AG04449 (cell line): ENCODE measurements at places on chromosomes 5 and 9.

- no peak for DNase-seq
These were observed 167.9 kb upstream of the ACTBL2 start for GRCh38 chr5:57650360-57651069.

DNA sequence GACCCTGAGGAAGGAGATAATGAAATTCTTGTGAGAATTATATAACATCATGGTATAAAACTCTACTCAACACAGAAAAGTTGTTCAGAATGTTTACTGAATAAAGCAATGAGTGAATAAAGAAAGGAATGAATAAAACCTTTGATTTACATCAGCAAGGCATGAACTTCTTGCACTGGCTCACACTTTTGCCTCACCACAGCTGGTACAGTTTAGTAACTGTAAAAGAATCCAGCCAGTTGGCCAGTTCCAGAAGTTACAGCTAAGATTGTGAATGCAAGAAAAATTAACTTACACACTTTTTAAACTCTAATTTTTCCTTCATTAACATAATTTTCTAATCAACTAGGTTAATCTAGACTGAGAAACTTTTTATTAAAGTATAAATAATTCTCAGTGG is 490.9 kb downstream of the NFIB start:
- no peak for DNase-seq

- DNase-seq = no peak
These were observed 4.1 kb downstream of the PTGS1 start for GRCh38 chr9:122374885-122375420.

- DNase-seq = peak; percentile 87
These were observed 200.2 kb downstream of the PLK2 start for GRCh38 chr5:58259685-58260152.

DNA sequence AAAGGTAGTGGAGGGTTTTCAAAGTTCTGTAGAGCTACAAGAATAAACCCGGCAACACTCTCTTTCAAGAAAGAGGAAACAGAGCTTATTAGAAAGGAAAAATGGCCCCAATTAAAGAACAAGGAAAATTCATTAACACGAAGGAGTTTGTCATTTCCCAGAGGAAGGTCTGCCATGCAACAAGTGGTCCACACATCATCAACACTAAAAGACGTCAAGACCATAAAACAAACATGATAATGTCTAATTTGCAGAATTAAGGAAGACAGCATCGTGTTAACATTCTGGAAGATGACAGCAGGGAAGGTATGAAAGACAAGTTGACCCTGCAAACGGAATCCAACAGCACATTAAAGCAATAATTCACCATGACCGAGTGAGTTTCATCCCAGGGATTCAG is 28.6 kb upstream of the NRARP start:
- DNase-seq = no peak

DNA sequence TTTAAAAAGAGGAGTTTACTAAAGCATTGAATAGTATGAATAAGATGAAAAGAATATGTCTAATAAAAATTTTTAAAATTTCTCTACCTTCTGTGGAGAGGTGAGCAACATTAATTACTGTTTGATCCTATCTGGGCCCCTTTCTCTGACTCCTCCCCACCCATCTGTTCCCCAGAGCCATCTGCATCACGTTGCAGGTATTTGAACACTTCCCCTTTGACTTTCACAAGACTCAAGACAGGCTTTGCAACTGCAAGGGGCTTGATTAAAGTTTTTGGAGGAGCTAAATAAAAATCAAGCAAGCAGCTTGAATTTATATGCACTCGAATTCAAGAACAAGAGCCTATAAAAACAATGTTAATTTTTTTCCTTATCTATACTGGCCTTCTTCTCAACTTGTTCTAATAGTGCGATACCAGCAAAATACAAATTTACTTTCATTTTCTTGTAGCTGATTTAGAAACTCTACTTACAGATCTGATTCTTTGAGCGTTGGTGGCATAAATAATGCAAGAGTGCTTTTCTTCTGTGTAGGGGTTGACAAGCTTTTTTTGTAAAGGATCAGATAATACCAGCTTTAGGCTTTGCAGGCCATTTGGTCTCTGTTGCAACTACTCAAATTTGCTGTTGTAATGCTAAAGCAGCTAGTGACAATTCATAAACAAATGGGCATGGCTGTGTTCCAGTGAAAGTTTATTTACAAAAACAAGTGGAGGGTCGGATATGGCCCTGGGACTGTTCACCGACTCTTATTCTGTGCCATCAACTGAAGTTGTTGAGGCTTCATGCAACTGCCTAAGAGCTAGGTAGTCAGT is 21.2 kb downstream of the TXNDC8 start:
- DNase-seq = no peak

DNA sequence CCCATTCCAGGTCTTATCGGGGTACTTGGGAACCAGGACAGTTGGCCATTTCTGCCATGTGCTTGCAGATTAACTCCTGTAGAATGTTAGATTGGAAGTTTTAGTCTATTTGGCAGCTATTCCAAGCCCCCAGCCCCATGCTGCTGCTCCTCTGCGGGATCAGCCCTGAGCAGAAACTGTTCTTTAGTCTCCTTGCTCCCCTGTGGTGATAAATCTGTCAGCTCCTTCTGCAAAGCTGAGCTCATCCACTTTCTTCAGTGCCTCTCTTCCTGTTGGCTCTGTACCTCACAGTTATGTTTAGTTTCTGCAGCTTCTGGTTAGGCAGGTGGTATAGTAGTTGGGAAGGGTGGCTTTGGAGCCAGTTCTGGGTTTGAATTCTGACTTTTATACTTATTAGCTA is 170.4 kb downstream of the GRIA1 start:
- DNase-seq = no peak

DNA sequence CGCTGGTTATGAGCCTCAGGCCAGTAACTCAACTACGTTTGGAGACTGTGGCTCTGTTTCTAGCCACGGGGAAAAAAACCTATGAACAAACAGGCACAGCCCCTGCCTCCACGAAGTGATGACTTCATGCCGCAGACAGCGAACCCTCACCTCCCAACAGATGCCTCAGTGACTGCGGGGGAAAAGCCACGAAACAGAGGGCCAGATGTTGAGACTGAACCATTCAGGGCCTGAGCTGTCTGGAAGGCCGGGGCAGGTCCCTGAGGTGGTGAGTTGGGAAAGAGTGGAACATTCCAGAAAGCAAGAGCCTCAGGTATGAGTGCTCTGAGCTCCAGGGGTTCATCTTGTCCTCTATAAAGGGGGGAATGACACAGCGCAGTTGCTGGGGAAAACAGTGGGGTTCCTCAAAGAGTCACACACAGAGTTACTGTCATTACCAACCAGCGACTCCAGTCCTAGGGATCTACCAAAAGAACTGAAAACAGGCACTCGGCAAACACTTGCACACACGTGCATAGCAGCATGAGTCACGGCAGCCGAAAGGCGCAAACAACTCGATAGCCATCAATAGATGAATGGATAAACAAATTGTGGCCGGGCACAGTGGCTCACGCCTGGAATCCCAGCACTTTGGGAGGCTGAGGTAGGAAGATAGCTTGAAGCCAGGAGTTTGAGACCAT is 15.3 kb downstream of the PLPP7 start:
- DNase-seq = no peak

- DNase-seq = no peak
These were observed 23.6 kb downstream of the TRIM14 start for GRCh38 chr9:98095401-98095800.

DNA sequence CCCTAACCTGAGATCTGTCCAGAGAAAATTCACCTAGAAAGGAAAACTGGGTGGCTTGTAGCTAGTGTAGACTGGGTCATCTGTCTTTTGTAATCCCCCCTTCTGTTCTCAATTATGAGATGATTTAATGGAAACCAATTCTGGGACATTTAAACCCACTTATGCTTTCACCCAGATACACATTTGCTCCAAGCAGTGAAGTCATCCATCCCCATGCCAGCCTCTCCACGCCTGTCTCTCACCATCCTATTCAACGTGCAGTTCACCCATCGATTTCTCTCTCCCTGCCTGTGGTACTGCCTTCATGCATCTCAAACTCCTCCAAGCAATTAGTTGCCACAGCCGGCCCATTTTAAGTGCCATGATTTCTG is 1.8 kb downstream of the PHF19 start:
- DNase-seq = no peak

DNA sequence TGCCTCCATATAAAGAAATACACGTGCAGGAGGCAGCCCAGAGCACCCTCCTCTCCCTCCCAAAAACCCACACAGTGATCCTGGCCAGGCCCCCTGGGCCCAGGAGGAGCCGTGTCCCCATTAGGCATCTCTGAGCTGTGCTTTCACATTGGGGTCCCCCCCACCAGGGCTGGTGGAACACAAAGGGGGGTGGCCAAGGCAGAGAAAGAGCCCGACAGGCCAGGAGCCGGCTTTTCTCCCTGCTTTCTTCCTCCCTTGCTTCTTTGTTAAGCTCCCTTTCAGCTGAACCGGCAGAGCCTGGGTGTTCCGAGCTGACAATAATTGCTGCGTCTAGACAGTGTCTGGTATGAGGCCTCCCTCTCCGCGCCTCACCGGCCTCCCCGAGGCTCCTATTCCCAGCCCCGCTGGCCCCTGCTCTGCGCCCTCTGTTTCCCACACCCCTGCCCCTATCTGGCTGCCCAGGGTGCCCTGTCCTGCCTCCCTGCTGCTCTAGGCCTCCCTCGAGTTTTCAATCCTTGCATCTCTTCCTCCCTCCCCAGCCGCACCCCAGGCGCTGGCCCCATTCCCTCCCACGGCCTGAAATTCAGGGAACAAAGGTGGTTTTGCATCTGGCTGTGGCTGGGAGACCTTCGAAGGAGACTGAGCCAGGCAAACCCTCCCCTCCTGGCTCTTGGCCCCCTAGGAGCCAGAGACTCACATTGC is 120.6 kb downstream of the C9orf50 start:
- DNase-seq = no peak

DNA sequence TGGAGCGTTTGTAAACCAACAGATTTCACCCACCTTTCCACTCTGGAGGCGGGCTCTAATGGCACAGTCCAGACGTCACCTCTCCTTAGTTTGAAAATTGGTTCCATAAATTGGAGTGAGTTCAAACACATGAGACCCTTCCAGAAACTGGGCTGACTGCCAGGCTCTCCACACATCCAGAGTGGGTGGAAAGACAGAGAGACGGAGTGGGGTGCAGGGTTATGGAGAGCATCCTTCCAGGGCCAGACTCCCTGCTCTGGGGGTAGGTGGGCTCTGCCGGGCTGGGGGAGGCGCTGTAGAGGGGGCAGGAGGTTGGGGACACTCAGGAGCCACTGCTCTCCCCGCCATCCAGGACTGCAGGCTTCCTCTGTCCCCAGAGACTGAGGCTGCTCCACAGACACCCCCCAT is 104.7 kb upstream of the PHYKPL start:
- no peak for DNase-seq

GRCh38 chr9:109781086-109781485 is 1.1 kb downstream of the PALM2AKAP2 start:
- no peak for DNase-seq

- no peak for DNase-seq
These were observed 105.1 kb downstream of the ADCY2 start for GRCh38 chr5:7501061-7501460.

DNA sequence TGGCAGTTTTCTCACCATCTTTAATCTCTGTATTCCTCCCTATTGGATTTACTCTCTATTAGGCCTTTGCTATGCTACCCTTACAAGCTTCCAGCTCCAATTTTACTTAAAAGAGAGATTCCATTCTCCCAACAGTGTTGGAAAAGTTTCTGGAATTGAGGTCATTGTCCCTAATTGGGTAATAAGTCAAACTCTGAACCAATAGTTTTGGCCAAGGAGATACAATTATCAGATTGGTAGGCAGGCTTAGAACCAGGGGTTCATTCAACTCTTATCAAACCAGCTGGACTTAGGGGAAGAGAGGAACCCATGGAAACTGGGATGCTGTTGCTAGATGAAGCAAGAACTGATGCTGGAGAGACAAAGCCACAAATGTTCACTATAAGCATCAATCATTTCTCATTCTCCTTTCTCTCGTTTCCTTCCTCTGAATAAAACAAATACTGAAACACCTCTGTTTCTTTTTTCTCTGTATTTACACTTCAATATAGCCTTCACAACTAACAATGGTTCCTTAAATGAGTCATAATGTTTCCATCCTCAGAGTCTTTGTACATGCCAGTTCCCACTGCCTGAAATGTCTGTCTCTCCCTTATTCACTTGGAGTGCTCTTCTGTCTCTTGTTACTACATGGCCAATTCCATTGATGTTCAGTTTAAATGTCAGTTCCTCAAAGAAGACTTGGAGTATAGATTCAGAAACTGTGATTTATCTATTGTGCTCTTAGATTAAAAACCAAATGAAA is 587.3 kb downstream of the GABRG2 start:
- DNase-seq = no peak

DNA sequence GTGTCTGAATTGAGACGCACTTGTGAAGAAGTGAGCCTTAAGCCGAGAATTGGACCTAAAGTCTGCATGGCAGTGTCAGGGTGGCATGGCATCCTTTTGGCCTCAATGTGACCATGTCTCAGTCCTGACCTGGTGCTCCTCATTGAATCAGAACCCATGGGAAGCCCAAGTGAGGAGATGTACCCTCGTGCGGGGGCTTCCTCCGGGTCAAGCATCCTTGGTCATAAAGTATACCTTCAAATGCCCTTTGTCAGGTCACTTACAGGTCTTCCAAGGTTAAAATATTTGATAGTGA is 202.2 kb downstream of the GADD45G start:
- DNase-seq = no peak

GRCh38 chr5:38445374-38446028 is 110.9 kb downstream of the LIFR start:
- no peak for DNase-seq

GRCh38 chr5:112014783-112015395 is 257.9 kb upstream of the NREP start:
- DNase-seq = no peak

GRCh38 chr5:134620634-134621033 is 12.0 kb downstream of the SAR1B start:
- DNase-seq = no peak

- DNase-seq = no peak
These were observed 71.5 kb downstream of the COX7C start for GRCh38 chr5:86689103-86689729.

- no peak for DNase-seq
These were observed 187.3 kb upstream of the TLE4 start for GRCh38 chr9:79384501-79384900.

DNA sequence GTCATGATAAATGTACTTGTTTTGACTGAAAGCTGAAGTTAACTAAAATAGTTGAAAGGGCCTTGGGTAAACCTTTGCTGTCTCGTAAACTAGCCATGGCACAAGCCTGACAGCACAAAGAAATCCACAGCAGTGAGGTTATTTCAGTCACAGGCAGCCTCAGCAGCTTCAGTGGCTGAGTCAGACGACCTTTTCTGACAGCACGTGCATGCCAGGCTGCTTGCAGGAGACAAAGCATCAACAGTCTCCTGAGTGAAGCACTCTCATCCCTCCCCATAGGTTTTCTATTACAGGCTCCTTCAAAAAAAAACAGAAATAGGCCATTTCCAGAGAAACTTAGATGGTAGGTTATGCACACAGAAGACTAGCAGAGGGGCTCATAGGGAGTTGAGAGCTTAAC is 34.6 kb downstream of the OXCT1 start:
- DNase-seq = peak; percentile 62

GRCh38 chr5:149060325-149060724 is 2.5 kb downstream of the SH3TC2 start:
- DNase-seq = no peak

DNA sequence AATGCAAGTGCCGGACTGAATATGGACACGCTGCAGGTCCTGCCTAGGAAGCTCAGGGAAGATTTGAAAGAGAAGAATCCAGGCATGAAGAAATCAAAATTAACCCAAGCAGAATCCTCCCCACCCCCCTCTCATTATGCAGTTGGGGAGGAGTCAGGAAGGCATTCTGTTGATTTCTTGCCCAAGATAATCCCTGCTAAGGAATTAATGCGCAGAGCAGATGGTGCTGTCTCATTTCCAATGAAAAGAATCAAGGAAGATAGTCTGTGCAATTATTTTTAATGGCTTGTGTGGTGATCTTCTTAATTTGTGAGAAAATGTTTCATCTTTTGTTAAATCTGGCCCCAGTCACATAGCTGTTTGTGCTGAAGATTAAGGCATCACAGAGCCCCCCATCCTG is 145.0 kb downstream of the ZNF462 start:
- no peak for DNase-seq
